NCI-H1048 (cell line): ENCODE measurements at places on chromosomes 2 and 18.

GRCh38 chr2:97741686-97742085 lies 28.3 kb downstream of the ZAP70 start:
- no peak for DNase-seq

- DNase-seq: no peak
Measured at GRCh38 chr2:173226899-173227698, 127.6 kb upstream of the CDCA7 start.

- no peak for DNase-seq
Measured at GRCh38 chr2:45622336-45623075, 11.4 kb upstream of the SRBD1 start.

DNA sequence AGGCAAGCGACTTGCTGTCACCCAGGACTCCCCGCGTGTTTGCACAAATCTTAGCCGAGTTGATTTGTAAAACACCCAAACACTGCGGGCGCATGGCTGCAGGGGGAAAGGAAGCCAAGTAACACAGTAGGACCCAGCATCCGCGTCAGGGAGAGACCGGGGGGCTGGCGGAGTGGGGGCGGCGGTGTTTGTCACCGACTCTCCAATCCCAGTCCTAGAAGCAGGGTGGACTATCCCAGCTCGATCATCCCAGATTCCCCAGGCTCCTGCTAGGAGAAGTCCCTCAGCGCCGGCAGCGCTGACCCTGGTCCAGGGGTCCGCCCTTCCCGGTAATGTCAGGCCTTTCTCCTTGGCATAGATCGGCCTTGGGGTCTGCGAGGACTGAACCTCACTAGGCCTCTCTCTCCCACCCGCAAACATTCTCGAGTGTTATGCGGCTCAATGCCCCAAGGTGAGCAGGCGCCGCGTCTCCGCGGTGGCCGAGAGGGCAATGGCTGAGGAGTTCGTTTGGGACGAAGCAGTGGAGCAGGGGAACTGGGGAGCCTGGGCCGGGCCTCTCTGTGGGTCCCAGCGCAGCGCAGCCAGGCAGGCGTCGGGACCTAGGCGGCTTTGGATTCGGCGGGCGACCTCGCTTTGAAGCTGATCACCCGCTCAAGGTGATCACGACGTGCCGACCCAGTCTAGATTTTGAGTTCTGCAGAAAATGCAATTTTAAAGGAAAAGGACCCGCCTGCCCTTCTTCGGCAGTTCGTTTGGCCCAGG lies 1.5 kb upstream of the GDF7 start:
- DNase-seq: no peak

DNA sequence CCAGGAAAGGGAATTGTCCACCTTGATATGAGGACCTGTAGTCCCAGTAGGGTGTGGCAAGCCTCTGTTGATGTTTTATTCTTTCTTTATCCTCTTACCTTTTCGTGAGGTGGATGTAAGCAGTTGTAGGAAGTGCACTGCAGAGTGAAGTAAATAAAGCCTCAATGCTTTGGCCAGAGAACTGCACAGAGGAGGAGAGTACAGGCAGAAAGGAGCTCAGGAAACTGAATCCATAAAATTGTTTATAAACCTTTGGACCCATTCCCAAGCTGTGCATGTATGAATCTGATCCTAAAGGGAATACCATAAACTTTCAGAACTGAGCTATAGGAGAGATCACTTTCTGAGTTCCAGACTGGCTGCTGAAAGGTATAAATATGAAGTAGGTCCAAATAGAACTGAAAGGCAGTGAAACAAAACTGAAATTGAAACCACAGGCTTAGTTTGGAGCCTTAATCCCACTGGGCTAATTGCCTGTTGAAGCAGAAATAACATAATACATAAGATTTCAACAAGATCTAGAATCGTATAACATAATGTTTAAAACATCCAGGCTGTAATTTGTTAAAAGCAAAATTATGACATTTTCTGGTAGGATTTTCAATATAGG lies 17.9 kb upstream of the SLC9A4 start:
- no peak for DNase-seq

DNA sequence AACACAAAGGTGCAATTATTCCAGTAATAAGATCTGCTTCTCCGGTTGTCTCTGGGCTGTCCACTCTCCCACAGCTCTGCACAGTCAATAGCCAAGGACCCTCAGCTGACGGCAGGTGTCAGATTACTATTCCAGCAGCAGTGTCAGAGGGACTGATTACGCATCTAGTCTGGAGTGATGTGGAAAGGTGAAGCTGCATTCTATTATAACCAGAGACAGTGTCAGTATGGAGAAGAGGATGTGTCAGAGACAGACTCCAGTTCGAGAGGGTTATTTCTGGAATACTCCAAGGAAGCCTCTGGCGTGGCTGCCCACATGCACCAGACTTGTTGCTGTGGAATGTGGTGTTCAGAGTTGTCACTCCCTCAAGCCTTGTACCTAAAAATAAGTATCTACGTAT lies 163.6 kb upstream of the TMEM200C start:
- no peak for DNase-seq

DNA sequence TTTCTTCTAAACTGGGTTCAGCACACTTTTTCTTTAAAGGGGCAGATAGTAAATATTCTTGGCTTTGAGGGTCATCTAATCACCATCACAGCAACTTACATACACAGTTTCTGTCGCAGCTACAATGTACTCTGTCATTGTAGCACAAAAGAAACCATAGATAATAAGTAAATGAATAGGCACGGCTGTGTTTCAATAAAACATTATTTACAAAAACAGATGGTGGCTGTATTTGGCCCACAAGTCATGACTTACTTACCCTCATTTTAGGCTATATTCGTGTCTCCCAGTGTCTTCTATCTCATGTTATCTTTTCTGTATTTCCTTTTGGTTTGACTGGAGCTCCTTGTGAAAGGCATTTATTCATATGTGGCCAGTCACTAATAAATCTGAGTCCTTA lies 168.3 kb downstream of the MAP2 start:
- DNase-seq: no peak

DNA sequence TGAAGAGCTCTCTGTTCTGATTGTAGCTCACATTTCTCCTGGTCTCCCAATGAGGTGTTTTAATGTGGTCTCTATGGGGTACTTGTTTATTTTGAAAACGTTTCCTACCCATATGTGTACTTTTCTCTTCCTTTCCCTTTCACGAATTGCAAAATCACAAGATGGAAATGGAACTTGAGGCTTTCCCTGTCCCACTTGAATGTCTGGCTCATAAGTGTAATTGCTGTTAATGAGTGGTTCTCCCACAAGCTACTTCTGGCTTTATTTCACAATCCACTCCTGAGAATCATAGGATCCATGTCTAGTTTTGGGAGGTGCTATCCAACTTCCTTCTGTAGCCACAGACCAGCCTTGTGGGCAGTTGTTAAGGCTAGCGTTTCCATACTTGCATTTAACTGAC lies 81.1 kb upstream of the CAVIN2 start:
- DNase-seq: no peak

GRCh38 chr2:205637320-205637602 lies 45.0 kb upstream of the NRP2 start:
- no peak for DNase-seq

GRCh38 chr2:47641366-47641765 lies 141.6 kb upstream of the MSH6 start:
- DNase-seq: no peak

DNA sequence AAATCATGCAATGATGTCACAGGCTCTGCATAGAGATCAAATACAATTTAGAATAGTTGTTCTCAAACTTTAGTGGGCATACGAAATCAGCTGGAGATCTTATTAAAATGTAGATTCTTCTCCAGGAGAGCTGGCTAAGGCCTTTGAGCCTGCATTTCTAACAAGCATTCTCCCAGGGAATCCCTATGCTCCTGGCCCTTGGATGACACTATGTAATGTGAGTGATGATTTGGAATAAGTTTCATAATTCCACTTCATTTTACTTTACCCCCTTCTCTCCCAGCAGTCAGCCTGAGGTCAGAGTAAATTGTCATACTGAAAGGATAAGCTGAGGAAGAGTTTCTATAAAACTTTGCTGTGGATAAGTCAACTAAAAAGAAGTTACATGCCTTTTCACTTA lies 189.1 kb downstream of the UBE2E3 start:
- DNase-seq: no peak

DNA sequence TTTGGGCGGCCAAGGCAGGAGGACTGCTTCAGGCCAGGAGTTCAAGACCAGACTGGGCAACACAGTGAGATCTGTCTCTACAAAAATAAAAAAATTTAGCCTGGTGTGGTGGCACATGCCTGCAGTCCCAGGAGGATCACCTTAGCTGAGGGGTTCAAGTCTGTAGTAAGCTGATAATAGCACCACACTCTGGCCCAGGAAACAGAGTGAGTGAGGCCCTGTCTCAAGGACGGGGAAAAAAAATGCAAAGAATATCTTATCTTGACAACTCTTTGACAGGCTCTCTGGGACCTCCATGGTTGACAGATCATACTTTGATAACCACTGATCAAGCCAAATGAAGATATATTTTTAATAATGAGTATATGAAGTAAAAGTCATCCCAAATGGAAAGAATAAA lies 22.7 kb downstream of the USP34 start:
- no peak for DNase-seq

DNA sequence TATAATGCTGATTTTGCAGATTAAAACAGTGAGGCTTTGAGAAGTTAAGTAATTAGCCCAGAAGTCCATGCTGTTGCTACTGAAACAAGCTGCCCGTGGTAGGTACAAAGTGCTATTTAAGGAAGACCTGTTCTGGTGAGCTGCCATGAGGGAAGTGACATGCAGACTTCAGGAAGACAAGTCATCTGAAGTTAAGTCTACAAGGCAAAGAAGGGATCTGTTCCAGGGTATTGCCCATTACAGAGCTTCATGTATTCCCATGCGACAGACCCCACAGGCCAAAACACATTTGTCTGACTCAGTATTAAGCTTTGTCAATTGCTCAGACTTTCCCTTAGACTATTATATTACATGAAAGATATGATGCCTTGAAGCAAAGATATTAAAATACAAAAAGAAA lies 520.8 kb downstream of the FBXO15 start:
- no peak for DNase-seq

DNA sequence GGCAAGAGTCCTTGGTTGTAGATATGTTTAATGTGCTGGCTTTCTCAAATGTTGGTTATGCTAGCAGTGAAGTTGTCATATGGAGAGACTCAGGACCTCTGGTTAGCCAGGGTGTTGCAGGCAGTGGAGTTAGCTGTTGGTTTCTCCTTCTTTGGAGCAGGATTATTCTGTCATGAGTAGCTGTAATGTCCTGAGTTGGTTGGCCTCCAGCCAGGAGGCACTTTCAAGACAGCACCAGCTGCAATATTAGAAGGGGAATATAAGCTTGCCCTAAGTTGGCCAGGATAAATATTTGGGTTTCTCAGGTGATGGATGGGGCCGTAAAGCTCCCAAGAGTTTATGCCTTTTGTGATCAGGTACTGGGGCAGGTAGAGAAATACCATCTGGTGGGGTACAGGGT lies 65.5 kb downstream of the MSTN start:
- no peak for DNase-seq

DNA sequence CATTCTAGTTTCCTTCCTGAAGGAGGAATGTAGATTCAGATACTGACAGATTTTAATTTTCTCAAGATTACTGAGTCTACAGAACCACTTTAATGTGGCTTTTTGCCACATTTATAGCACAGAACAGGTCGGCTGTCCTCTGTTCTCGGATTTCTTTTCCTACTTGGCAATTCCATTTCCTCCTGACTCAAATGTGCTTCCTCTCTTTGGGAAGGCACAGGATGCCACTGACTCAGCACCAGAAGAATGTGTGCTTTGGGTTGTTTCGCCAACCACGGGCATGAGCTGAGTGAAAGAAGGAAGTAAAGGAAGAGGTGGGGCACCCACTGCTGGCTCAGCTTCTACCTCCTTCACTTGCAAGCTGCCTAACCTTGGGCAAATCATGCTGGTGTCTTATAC lies 970.6 kb upstream of the ACVR2A start:
- DNase-seq: no peak

- DNase-seq: no peak
Measured at GRCh38 chr2:44944952-44945612, 3.6 kb downstream of the SIX3 start.

- no peak for DNase-seq
Measured at GRCh38 chr2:203822240-203822639, 45.3 kb upstream of the CTLA4 start.
